ENCODE measurements at places on chromosomes 2 and 18. TPM values are rescaled to one million over a fixed set of nuclear protein-coding genes. Genes with fewer than 3 reads are reported as not detected.

GRCh38 chr2:232816657-232817056 lies 40.3 kb upstream of the KCNJ13 start:
- DNase-seq, result no peak

DNA sequence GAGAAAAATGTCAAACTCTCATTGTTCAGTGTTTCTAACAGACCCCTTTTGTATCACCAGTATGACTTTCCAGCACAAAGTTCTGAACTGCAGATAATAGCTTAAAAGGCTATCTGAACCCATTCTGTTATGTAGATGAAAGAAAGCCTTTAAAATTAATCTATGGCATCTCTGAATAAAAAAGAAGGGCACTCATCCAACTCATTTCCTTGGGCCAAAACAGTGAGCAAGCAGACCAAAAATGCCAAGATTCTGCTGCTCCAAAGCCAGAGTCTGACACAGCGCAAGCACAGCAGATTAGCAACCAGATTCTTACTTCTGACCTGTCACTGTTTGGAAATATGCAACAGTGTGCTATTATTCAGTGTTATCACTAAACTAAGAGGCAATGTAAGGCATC lies 22.6 kb upstream of the ITGA6 start:
- DNase-seq, result peak; percentile 19

DNA sequence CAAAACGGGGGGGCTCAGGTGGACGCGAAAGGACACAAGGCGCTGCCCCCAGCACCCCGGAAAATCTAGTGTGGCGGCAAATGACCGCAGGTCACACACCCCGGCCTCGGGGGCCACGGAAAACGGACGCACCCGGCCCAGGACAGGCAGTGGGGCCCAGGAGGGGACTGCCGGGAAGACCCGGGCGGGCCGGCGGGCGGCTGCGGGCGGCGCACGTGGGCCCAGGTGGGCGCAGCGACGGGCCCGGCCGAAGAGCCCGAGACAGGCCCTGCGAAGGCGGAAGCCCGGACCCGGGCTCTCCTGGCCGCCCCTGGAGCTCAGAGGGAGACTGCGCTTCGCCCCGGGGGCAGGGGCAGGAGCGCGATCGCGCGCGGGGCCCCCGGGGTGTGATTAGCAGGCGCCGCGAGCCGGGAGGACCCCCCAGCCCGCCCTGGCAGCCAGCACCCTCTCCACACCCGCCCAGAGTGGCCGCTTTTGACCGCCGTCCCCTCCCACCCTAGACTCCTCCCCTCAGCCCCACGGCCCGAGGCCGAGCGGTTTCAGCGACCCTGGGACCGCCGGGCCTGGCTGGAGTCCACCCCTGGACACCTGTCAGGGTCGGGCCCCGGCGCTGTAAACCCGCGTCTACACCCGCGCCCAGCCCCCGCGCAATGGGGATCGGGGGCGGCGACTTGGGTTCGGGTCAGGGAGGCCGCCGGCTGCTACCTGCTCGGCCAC lies 773 bp downstream of the MBP start:
- DNase-seq, result no peak

DNA sequence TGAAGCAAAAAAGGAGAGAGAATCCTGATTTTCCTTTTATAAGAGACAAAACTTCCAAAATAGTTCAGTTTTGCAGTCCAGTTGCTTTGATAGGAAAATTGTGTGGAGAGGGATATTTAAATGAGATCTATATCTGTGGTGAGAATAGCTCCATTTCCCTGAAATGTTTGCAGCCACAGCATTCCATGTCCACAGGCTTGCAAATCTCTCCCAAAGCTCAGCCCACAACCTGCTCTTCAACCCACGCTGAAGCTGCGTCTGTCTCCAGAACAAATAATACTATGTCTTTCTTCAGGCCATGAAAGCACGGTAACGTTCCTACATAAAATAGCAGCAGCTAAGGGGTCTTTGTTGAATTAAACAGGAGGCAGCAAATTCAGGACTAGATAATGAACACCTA lies 31.8 kb downstream of the TMEM17 start:
- DNase-seq, result no peak

DNA sequence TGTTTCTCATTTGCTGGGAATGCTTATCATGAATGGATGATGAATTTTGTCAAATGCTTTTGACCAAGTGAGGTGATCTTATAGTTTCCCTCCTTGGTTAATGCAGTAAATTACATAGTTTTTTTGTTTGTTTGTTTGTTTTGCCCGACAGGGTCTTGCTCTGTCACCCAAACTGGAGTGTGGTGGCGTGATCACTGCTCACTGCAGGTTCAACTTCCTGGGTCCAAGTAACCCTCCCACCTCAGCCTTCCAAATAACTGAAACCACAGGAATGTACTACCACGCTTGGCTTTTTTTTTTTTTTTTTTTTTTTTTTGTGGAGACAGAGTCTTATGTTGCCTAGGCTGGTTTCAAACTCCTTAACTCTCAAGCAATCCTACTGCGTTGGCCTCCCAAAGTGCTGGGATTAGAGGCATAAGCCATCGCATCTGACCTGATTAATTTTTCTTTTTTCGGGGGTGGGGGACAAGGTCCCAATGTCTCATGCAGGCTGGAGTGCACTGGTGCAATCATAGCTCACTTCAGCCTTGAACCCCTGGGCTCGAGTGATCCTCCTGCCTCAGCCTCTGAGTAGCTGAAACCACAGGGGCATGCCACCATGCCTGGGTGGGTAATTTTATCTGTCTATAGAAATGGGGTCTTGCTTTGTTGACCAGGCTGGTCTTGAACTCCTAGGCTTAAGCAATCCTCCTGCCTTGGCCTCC lies 48.6 kb downstream of the SMAD2 start:
- DNase-seq, result no peak

DNA sequence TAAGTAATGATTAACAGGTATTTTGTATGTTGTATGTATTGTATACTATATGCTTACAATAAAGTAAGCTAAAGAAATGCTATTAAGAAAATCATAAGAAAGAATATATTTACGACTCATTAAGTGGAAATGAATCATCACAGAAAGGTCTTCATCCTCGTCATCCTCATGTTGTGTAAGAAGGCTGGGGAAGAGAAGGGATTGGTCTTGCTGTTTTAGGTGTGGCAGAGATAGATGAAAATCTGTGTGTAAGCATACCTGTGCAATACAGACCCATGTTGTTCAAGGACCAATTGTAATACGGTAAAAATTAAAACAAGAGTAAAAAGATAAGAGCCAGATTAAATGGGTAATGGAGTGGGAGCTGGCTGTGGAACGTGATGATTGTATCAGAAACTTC lies 16.6 kb downstream of the SLC35F5 start:
- no peak for DNase-seq

DNA sequence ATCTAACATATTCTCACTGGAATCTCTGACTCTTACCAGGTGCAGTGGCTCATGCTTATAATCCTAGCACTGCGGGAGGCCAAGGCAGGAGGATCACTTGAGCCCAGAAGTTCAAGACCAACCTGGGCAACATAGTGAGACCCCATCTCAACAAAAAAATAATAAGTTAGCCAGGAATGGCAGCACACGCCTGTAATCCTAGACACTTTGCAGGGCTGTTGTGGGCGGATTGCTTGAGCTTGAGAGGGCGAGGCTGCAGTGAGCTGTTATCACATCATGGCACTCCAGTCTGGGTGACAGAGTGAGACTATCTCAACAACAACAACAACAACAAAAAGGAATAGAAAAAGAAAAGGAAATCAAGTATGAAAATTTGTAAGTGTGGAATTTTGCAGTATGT lies 306.5 kb upstream of the CYP26B1 start:
- DNase-seq, result no peak

DNA sequence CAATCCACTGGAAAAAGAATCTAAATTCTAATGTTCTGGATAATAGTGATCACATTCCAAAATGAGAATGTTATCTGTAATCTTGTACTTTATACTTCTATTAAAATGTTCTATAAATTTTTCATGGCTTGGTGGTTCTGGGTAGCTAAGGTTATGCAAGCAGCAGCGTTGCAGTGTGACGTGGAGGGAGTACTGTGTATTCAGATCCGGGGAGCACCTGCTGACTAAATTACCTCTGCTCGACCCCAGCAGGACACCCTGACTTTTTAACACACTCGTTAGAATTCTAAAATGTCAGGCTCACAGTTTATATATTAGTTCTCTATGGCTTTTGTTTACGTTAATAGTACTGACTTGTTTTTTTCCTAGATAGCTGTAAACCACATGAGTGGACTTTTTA lies 13.0 kb downstream of the ATIC start:
- DNase-seq, result no peak

DNA sequence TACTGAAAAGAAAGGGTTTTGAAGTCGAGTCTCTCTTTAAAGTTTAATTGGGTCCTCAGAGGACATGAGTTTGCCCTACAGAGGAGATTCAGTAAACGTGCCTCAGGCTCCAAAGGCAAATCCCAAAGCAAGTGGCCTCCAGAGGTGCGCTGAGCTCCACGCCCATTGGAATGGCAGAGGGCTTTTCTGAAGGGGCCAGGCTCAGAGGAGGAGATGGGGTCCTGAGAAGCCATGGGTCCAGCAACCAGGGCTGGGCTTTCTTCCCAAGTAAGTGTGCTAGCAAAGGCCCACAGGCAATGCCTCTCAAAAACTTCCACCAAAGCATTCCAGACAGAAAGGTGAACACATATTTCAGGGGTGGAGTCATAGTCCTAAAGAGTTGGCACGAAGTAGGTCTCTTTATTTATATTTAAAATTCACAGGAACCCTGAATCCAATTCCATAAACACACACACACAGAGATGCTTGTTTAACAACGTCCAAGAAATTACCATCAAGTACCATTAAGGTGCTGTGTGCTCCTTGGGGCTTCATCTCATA lies 93.0 kb upstream of the SH3BP4 start:
- DNase-seq, result no peak

- no peak for DNase-seq
Observed at GRCh38 chr18:5339202-5339834, 43.8 kb upstream of the ZBTB14 start.

GRCh38 chr2:147910990-147911473 lies 66.2 kb downstream of the ACVR2A start:
- peak; percentile 83 for DNase-seq

- DNase-seq, result no peak
Observed at GRCh38 chr2:100137318-100137717, 5.1 kb downstream of the AFF3 start.

- DNase-seq, result no peak
Observed at GRCh38 chr2:159832858-159833257, 34.9 kb upstream of the CD302 start.

DNA sequence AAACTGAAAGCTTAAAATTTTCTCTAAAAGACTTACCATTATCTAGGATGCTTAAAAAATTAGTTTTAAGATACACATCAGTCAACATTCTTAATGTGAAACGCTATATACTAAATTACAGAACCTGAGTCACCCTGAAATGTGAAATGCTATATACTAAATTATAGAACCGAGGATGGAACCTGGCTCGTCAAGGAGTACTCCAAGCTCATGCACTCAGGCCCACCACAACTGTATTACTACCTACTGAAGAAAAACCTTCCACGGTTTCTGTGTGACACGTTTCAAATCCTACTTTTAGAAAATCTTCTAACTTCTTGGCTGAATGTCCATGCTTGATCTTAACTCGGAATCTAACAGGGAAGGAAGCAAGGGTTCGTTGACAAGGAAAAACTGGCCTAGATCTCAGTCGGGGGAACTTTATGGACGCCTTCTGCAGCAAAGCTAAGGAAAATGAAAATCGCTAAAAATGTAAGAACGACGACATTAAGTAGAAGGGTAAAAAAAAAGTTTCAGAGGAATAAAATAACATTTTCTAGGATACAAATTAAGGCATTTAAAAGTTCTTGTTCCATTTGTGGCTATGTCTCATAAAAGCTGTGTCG lies 1.4 kb downstream of the PRKD3 start:
- no peak for DNase-seq

- no peak for DNase-seq
Observed at GRCh38 chr2:158182676-158183295, 81.1 kb downstream of the UPP2 start.

DNA sequence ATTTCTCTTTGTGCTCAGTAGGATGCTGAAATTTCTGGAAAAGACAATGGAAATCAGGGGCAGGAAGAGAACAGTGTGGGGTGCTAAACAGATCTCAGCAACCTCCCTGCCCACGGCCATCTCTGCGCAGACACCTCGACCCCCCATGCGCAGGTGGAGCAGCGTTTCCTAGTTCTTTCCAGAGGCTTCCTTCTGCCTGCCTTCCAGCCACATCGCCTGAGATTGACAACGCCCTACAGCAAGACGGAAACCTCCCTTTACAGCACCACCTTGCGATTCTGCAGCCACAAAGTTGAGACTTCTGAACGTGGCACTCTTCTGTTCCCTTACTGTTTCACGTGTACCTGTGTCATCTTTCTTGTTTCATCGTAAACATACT lies 31.4 kb upstream of the CASP8 start:
- no peak for DNase-seq

GRCh38 chr2:10407841-10408648 lies 40.1 kb downstream of the ODC1 start:
- DNase-seq, result no peak

DNA sequence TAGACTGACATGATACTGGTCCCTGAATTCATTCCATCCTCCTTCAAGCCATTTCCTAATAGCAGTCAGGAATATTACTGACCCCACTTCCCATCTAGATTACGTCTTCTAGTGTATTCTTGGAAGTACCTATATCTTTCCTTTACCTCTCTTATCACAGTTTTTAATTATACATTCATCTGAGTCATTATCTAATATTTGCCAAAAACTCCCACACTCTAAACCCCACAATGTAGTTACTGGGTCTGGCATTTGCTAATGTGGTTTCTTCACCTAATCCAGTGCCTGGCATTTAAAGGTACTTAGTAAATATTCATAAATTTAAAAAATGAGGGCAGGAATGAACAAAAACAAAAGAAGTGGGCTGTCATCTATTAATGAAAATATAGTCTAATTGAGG lies 441.8 kb upstream of the SETBP1 start:
- DNase-seq, result no peak

DNA sequence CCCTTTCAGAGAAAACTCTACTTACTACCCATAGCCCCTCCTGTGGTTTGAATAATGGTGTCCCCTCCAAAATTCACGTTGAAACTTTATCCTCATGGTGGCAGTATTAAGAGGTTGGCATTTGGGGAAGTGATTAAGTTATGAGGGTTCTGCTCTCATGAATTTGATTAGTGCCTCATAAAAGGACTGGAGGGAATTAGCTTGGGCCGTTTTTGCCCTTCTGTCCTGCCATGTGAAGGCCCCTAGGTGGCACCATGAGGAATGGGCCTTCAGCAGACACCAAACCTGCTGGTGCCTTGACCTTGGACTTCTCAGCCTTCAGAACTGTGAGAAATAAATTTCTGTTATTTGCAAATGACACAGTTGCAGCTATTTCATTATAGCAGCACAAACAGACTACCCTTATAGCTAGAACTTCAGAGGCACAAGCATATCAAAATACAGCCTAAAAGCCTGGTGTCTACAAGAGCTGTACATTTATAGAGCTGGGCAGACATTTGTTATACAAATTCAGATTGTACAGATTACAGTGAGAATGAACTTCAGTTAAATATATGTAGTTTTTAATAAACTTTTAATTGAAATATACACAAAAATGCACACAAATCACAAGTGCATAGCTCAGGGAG lies 2.6 kb upstream of the PTPN2 start:
- no peak for DNase-seq

- DNase-seq, result no peak
Observed at GRCh38 chr2:217573571-217573970, 429.2 kb downstream of the TNS1 start.

The ABHD1 gene
- 0.10 TPM for total RNA-seq

The TANK gene
- total RNA-seq, result 90.7 TPM

The SLC5A7 gene
- total RNA-seq, result 0.10 TPM

The UGT1A5 gene
- total RNA-seq, result not detected

The UPP2 gene
- total RNA-seq, result not detected

The ABCG8 gene
- total RNA-seq, result under 0.01 TPM

The EFHD1 gene
- total RNA-seq, result 2.7 TPM

The GALR1 gene
- total RNA-seq, result 2.1 TPM

Measured in skin of body (tissue), 3 donors.